ENCODE measurements at places on chromosomes 7 and 10.

- DNase-seq, result no peak
Observed at GRCh38 chr10:30702860-30703259, 73.3 kb upstream of the LYZL2 start.

- DNase-seq, result no peak
Observed at GRCh38 chr7:98493030-98493778, 92.3 kb upstream of the BAIAP2L1 start.

GRCh38 chr10:78567680-78568455 lies 500.9 kb upstream of the ZMIZ1 start:
- DNase-seq, result no peak

- DNase-seq, result no peak
Observed at GRCh38 chr7:95927756-95928155, 155.4 kb downstream of the DYNC1I1 start.

DNA sequence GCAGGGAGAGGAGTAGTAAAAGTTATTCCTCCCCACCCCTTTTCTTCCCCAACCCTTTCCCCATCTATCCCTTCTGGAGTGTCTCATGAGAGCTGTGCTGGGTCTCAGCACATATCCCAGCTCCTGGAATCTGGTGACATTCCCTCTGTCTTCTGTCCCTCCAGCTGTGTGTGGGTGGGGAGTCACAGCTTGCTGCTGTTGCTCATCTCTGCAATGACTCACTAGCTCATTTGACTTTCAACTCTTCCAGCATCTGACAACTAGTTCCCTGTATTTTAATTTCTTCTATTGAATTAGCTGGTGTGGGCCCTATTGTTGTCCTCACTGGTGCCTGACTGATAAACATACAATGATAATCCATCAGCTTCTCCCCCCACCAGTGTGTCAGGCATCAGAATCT lies 198.9 kb upstream of the AUTS2 start:
- no peak for DNase-seq

DNA sequence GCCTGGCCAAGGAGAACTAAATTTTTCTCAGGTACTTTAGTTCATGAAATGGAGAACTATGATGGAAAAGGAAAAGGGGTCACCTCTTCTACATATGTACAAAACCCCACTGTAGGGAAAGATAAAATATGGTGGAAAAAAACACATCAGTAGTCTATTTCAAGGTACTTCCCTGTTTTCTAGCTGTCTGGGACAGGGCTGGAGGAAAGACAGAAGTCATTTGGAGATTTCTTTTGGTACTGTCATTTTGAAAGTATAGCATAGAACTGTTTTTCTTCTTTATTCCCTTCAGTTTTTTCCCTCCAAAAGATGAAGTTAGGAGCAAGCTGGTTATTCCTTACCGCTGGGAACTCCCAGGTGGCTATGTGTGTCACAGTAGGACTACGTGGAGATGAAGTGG lies 196.1 kb downstream of the DOCK4 start:
- no peak for DNase-seq

- DNase-seq, result no peak
Observed at GRCh38 chr7:5429253-5429856, 5.7 kb upstream of the TNRC18 start.

GRCh38 chr7:130292682-130293257 lies at the start of gene CPA4:
Gene CPA4 (plus strand): TSS chr7:130293161. CDS start chr7:130293181, 20 bp downstream.
- DNase-seq, result peak; percentile 100

DNA sequence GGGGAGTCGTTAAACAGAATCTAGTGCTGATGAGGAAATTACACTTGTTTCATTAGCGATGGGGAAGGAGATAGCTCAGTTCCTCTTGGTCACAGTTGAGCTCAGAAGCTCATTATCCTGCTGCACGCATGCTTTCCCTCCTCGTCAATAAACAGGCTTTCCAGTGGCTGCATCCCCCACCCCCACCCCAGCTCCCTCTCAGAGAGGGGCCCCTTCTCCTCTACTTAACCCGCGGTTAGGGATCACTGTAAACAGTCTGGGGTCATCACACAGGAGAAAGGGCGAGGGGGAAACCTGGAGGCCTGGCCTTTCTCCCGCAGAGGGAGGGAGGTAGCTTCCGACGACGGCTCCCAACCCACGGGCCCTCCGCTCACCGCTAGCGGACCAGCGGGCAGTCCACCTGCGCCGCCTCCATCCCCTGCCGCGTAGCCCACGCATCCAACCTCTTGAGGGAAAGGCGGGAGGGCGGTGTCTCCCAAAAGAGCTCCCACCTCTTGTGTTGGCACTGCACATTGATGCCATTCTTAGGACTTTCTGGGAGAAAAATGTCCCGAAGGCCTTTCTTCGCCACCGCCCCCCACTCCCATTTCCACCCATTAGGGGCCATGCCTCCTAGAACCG lies 80.8 kb downstream of the PAX2 start:
- DNase-seq, result no peak

DNA sequence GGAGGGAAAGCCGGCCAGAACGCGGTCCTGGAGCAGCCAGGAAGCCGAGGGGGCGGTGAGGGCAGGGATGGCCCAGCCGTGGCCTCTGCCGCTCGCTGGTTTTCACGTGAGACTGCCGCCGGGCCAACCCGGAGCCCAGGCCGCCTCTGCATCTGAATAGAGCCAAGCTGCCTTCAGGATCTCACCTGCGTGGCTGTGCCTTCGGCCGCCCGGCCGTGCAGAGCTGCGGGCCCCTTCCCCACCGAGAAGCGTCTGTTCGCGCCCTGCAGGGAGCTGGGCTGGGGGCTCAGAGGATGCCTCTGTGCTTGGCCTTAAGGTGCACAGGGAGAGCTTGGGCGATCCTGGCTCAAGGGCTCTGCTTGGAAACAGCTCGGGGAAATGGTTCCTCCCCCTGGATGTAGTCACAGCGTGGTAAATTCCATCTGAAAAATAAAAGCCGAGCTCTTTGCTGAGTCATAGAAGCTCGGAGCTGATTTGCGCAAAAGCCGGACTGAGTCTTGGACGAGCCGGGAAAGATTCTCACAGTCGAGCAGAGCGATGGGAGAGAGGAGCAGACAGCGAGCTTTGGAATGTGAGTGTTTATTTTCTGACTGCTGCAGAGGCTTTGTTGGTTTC lies at the start of gene JAKMIP3:
Gene JAKMIP3, plus strand, starts transcription at position 456 of the 615 bp plus-strand sequence. CDS start 38,863 bp downstream, outside the sequence.
- DNase-seq, result peak; percentile 82

GRCh38 chr7:50729962-50730361 lies 52.7 kb downstream of the GRB10 start:
- peak; percentile 29 for DNase-seq

- DNase-seq, result no peak
Observed at GRCh38 chr10:132676193-132676891, 109.6 kb downstream of the NKX6-2 start.

DNA sequence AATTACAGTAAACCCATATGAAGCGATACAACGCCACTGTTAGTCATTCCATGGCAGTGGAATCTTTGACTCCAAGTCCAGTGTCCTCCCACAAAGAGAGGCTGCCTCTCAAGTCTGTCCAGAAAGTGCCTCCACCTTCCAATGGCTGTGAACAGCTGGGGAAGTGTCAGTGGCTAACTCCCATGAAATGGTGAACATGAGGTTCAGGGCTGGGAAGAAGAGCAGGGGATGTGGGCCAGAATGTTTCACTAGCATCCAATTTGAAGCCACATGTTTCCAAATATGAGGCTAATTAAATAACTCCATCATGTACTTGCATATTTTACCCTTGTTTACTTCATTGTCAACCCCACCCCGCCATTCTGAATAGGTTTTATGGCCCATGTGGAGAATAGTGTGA lies 53.1 kb upstream of the CHST15 start:
- DNase-seq, result no peak

DNA sequence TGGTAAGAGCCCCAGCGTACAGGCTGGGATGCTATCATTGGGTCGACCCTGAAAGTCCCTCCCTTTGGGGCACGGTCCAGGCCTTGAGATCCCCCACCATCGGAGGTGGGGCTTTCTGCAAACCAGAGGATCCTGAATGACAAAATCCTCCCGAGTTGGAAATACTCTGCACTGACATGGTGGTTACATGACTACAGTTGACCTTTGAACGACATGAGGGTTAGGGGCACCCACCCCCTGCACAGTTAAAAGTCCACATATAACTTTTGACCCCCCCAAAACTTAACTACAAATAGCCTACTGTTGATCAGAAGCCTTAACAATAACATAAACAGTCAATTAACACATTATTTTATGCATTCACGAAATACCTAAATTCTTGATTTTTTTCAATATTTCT lies 13.1 kb downstream of the HSPA12A start:
- DNase-seq, result no peak

- no peak for DNase-seq
Observed at GRCh38 chr7:3884543-3884942, 583.5 kb downstream of the SDK1 start.

- DNase-seq, result no peak
Observed at GRCh38 chr10:124892031-124892430, 49.9 kb upstream of the ZRANB1 start.

- no peak for DNase-seq
Observed at GRCh38 chr7:144670218-144670617, 165.6 kb downstream of the TPK1 start.

DNA sequence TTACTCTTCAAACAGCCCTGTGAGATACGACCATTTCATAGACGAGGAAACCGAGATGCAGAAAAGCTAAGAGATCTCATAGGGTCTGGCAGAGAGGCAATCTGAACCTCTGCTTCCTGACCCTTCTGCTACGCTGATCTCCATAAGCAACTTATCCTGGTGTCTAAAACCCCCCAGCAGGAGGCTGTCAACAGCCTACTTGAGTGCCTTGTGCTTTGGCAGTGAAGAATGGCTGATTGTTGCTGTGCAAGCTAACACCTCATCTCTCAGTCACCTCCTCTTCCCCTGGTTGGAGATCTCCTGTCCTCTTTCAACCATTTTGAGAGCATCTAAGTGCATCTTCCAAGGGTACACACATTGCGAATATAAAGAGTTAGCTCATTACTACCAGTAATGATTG lies 86.2 kb downstream of the AOAH start:
- no peak for DNase-seq

DNA sequence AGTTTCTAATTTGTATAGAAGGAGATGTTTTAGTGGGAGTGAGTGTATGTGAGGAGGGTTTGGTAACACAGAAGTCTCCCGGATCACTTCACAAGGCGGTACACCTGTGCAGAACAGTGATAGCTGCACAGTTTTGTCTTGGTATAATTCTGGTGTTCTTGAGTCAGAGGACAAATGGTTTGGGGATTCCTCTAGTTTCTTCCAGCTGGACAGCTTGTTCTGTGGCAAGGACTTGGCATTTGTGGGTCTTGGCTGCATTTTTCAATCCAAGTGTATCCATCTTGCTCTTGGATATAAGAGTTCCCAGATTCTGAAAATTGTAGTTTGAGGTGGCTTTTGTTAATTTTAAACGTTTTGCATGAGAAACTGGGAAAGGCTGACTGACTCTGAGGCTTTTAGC lies 135.7 kb downstream of the AHR start:
- DNase-seq, result no peak

DNA sequence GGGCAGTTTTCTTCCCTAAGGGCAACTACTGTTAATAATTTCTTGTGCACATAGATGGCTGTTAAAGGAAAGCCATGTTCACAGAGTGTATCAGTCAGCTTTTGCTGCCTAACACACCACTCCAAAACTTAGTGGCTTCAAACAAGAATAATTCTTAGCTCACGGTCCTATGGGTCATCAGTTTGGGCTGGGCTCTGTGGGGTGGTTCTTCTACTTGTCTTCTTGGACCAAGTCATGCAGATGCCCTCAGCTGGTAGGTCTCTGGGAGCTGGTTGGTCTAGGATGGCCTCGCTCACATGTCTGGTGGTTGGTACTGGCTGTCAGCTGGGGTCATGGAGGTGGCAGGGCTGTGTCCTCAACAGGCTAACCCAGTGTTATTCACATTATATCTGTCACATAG lies 39.6 kb downstream of the TBATA start:
- DNase-seq, result no peak

- no peak for DNase-seq
Observed at GRCh38 chr10:22285130-22285529, 31.1 kb upstream of the COMMD3 start.

- DNase-seq, result no peak
Observed at GRCh38 chr7:53111031-53111430, 75.6 kb downstream of the POM121L12 start.

GRCh38 chr7:47531584-47532492 lies 50.1 kb downstream of the TNS3 start:
- DNase-seq, result no peak

GRCh38 chr7:138097064-138097741 lies 20.9 kb downstream of the AKR1D1 start:
- no peak for DNase-seq

- peak; percentile 37 for DNase-seq
Observed at GRCh38 chr10:73076360-73077183, 20.1 kb downstream of the P4HA1 start.

DNA sequence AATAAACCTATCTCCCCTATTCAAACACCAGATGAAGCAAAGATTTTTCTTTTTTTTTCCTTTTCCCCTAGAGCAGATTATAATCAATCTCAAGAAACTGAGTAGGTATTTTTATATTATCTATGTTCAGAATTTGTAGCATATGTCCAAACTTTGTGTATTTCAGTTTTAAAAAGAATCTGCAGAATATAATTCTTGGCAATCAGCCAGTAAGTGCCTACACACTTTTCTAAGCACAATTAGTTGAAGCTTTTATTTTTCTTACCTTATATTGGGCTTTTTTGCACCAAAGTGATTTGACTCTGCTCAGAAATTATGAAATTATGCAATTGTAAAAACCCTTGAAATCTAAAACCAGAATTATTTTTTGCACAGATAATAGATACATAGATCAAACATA lies 315.8 kb upstream of the PHF14 start:
- DNase-seq, result no peak

DNA sequence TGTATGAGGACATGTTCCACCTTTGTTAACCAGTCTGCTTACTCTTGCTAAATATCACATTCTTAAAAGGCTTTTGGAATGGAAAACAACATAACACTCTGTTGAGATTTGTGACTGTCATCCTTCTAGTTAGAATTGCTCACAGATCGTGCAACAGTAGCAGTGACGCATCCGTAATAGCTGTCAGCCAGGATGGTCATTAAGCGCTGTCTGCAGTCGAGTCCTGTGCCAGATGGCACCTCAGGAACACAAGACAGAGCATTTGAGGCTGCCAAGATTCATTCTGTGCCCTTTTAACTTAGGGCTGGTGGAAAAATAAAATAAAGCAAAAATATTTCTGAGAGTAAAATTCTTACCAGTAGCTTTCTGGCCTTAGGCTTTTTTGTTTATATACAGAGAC lies 348.6 kb downstream of the ANKRD7 start:
- DNase-seq, result no peak

- DNase-seq, result no peak
Observed at GRCh38 chr7:42227936-42228591, 8.9 kb downstream of the GLI3 start.

GRCh38 chr7:78959477-78959876 lies 494.0 kb downstream of the MAGI2 start:
- DNase-seq, result no peak

GRCh38 chr10:73168465-73168803 lies 515 bp downstream of the FAM149B1 start:
- no peak for DNase-seq

GRCh38 chr7:139734395-139734794 lies 43.4 kb downstream of the HIPK2 start:
- DNase-seq, result peak; percentile 93

GRCh38 chr7:150406567-150407421 lies 27.7 kb downstream of the ZNF775 start:
- no peak for DNase-seq

Data from AG04449 (cell line).